ENCODE measurements at places on chromosomes 4 and X.

DNA sequence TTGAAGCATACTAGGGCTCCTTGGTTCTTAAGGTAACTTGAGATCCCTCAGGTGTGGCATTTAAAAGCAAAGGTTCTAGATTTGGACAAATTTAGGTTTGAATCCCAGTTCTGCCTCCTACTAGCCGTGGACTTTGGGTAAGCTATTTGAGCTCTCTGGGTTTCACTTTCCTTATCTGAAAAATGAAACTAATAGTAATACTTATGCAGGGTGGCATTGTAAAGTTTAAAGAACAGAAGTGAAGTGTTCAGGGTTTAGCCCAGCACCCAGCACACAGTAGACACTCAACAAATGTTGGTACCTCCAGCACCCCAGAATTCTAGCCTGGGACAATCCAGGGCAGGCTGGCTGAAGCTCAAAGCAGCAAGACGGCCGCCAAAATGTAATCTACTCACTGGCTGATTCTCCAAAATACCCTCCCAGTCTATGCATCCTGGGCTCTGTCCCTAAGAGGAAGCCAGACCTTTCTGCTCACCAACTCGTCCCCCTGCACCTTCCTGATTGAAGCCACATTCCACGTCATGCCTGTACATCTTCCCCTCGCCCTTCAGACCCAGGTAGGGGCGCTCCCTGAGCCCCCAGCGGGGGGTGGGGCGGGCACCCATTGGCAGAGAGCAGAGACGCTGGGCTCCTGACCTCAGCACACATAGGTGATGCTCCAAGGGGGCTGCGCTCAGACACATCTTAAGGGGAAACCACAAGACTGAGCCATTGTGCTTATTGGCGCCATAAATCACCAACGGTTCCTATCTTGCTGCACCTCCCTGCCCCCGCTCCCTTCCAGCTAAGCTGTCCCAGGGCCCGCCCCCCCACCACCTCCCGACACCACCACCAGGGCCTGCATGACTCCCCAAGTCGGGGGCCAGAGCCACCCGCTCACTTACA, 160.6 kb downstream of the BCOR start:
- no peak for DNase-seq

- DNase-seq = no peak
These were observed 3.0 kb downstream of the SASH3 start for GRCh38 chrX:129782706-129783105.

GRCh38 chr4:168560184-168561180, 63.6 kb downstream of the PALLD start:
- peak; percentile 57 for DNase-seq

DNA sequence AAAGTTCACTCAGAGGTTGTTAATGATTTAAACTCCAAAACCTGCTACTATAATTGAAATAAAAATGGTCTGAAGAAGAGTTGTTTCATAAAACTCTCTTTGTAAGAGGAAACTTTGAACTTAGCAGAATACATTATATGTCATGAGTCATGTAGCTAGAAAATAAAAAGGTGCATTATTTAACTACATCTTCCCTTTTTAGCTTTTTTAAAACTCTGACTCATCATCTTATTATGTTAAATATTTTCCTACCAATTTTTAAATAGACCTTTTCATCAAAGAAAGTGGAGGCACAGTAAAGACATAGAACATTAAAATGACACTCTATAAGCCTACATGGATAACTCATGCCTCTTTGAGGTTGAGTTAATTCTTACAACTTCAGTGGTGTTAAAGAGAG, 1.2 kb upstream of the ZNF827 start:
- DNase-seq = peak; percentile 71
